ENCODE measurements at places on chromosomes 11 and 22.

DNA sequence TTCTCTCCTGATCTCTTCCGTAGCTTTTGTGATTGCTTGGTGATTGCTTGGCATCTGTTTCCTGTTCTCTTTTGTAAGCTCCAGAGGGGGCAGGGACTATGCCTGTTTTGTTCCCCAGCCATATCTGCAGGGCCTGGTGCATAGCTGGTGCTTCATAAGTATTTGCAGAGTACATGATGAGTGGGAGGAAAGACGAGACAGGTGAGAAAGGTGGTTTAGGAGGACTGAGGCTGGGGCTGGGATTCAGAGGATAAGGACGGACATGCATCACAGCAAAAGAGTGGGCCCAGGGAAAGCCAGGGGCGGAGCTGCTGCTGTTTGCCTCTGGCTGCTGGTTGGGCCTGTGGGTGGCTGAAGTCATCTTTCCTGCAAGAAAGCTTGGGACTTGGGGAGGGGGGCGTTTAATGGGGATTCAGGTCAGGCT, 62.4 kb downstream of the DSCAML1 start:
- no peak for DNase-seq

DNA sequence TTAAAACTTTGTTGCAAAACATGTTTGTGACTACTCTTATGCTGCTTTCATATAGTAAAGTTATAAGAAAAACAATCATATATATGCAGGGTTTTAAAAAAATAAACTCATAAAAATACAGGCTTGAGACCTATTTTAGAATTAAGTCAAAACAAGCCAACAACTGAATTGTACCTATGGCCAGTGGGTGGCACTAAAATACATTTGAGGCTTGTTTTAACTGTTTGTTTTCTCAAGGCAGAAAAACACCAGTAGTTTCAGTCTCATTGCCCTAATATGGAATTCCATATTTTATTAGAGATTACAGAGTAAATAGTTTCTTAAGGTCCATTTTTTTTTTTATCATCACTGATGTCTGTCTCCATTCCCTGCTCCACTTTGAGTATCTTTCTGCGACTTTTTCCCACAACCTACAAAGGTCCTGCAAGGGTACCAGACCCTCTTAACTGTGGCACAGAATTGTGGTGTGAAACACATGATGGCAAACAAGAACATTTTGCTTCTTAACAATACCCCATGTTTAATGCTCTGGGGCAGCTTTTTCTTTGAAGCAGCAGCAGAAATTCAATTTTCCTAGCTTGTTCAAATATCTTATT, 8.5 kb upstream of the CCDC89 start:
- DNase-seq, result no peak

GRCh38 chr11:11157185-11157584, 195.9 kb downstream of the CSNK2A3 start:
- no peak for DNase-seq

DNA sequence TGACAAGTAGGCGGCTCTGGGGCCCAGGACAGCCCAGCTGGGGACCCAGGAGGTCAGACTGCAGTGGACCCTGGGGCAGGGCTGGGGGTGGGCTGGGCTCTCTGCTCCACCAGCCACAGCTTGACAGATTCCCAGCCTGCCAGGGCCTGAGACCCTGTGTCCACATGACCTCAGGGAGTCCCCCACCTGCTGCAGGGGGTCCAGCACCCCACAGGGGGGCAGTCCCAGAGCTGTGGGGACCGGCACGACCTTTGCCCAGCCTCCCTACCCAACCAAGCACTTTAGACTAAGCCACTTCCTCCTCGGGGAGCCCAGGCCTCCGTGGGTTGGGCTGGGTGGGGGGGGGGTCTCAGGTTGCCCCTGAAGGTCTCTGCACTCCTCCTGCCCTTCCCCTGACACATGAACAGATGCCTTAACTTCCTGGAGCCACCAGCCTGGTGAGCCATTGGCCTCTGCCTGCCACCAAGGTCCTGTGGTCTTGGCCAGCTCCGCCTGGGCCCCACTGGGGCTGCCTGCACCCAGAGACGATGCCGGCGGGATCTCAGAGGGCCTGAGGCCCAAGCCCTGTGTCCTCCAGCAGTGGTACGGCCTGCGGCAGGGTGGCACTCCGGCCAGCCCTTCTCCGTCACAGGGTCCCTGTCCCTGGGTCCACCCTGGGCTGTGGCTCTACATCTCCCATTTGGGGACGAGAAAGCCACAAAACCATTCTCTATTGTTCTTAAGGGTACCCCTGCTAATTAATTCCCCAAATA, 3.4 kb downstream of the CCDC188 start:
- no peak for DNase-seq

DNA sequence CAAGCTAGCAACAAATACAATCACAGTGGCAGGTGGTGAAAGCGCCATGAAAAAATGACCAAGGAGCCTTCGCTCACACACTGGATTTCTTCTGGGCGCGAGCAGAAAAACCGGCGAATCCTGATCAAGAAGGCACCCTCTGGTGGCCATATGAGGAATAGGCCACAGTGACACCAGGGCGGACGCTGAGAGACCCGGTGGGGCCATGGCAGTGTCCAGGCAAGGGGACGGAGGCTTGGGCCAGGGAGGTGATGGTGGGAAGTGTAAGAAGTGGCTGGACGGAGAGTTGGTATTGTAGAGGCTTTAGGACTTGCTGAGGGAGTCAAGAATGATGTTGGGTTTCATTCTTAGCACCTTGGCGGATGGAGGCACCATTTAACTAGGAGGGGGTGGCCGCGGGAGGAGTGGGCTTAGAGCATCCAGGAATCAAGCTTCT, 16.9 kb upstream of the RAC2 start:
- no peak for DNase-seq

GRCh38 chr22:48665311-48665995, 1162.2 kb downstream of the BRD1 start:
- no peak for DNase-seq

- no peak for DNase-seq
Measured at GRCh38 chr11:4684631-4685285, 12.9 kb downstream of the OR51E2 start.

GRCh38 chr11:130062026-130062425, 7.7 kb upstream of the APLP2 start:
- no peak for DNase-seq

DNA sequence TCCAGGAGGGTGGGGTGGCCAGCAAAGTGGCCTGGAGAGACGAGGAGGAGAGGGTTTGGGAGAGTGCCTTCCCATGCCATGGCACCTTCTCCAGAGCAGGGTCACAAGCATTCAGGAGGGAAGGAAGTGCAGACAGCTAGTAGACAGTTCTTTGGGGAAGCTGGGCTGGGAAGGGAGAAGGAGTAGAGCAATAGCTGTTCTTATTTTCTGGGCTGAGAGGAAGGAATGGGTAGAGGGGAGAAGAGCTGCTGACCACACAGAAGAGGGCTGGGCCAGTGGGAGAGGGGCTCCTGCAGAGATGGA, 14.8 kb upstream of the PICK1 start:
- DNase-seq, result no peak

- no peak for DNase-seq
Measured at GRCh38 chr11:69534166-69534530, 52.7 kb downstream of the LINC01488 start.

- no peak for DNase-seq
Measured at GRCh38 chr22:25746012-25746373, 4.0 kb downstream of the MYO18B start.

GRCh38 chr11:43979571-43980219, 37.3 kb downstream of the C11orf96 start:
- DNase-seq, result no peak

DNA sequence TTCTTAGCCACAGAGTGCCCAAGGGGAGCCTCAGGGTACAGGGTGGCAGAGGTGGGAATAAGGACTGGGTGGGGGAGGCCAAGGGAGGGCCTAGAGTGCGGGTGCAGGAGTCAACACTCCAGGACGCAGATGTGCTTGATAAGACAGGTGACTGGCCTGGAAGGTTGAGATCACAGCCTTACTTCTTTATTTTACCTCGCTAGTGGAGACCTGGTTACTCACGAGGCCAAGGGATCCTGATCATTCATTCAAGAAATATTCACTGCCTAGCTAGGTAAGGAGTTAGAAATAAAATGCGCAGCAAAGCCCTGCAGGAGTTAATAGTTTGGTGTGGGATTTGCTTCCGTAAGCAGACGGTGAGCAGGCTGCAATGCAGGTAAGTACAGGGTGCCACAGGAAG, 13.2 kb upstream of the PEX26 start:
- DNase-seq, result no peak

DNA sequence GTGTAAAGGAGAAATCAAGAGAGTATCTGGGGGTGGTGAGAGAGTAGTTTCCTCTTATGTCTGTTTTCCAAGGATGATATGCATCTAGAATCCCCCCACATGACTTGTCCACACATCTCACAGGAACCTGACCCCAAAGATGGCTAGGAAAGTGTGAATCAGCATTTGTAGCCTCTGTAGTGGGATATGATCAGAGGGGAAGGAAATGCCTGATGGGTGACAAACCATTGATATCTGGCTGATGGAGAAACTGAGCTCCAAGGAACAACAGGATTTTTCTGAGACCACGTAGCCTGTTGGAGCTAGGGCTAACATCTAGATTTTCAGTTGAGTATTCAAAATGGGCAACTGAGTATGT, 369.4 kb downstream of the DDX10 start:
- DNase-seq, result no peak

DNA sequence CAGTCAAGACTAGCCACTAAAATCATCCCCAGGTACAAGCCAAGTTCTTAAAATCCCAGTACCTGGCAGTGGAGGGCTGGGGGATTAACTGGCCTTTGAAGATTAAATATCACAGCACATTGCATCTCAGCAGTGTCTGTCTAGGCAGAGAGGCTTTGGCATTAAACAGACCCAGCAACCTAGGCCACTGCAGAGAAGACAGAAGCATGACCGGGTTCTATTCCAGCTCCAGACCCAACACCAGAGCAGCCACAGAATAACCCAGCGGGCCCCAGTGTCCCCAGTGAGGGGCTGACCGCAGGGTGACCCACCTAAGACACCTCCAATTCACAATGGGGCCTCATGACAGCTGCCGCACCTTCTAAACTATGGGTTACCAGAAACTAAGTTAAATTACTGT, 88.2 kb downstream of the SHANK2 start:
- DNase-seq, result no peak

GRCh38 chr11:18696638-18697225, 1.8 kb upstream of the TMEM86A start:
- no peak for DNase-seq

DNA sequence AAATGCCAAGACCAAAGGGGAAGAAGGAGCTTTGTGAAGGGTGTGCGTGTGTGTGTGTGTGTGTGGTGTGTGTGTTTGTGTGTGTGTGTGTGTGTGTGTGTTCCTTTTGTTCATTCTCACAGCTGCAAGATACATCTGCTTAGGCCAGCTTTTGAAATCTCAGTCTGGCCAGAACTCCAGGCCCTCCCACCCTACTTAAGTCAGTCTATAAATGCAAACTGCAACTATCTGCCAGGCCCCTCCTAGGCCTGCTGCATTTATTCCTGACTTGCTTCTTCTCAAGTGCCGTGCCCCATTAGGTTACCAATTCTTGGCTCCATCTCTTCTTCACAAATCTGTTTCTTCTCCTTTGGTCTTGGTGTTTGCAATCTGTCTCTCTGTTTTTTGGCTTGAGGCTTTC, 21.6 kb upstream of the RIC3 start:
- no peak for DNase-seq

- no peak for DNase-seq
Measured at GRCh38 chr11:6652182-6652581, 3.4 kb downstream of the DCHS1 start.

DNA sequence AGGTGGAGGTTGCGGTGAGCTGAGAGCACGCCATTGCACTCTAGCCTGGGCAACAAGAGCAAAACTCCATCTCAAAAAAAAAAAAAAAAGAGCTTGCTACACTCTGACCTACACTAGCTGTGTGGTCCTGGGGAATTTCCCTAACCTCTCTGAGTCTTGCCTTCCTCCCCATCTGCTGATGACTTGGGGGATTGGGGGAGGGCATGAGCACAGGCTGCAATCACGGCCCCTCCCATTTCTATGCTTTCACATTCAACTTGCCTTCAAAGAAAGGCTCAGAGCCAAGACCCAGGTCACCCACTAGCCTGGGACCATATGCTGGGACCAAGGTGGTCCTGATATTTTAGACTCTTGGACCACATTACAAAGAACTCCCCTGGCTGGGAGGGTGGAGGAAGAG, 39.8 kb upstream of the TEF start:
- no peak for DNase-seq

DNA sequence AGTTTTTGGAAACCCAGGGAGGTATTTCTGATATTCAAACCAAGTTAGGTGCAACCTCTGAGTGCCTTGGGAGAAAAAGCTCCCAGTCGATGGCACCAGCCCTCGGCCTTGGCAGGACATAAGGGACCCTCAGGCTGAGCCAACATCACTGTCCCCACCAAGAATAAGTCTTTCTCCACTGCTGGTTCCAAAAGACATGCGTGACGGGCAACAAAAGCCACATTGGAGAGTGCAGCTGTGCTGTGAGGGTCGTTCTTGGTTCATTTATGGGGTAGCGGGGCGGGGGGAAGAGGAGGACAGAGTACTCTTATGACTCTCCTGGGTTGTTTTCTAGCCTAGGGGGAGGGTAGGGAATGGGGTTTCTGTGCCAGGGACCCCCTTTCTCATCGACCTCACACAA, 11.2 kb upstream of the TPCN2 start:
- no peak for DNase-seq

- no peak for DNase-seq
Measured at GRCh38 chr11:1073261-1073724, 1.4 kb upstream of the MUC2 start.

GRCh38 chr11:115199481-115200069, 304.6 kb downstream of the CADM1 start:
- no peak for DNase-seq

DNA sequence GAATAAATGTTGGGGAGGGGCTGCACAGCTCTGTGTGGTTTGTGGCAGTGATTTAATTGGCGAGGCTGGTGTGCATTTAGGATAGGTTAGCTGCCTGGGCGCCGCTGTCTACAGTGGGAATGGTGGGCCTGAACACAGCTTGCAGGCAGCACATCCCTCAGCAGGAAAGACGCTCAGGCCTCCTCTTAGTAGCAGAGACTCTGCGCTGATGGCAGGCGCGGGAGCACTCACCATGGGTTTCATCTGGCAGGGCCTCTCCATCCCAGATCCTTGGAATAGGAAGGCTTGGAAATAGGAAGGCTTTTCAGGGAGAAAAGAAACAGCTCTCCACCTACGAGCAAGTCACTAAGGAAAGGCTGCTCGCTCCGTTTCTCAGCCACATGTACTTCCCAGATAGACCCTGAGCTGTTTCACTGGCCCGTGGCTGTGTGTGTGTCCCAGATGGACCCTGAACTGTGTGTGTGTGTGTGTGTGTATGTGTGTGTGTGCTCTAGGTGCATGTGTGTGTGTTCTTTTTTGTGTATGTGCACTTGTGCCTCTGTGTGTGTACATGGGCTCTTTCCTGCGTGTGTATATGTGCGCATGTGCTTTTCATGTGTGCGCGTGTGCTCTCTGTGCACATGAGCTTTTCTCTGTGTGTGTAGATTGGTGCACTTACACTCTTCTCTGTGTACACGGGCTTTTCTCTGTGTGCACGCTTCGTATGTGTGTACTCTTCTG, 144.0 kb downstream of the TBC1D22A start:
- DNase-seq, result no peak
